ENCODE measurements at places on chromosomes 5 and 9.

GRCh38 chr5:78594610-78595457 lies 53.7 kb downstream of the LHFPL2 start:
- no peaks in the 10 kb centered on the region for H3K27me3 ChIP-seq
- peaks cover 26% of the 10 kb centered on the region for H3K4me1 ChIP-seq
- ATAC-seq: peak; percentile 88
- H3K4me3 ChIP-seq: no peak overlapping the region
- no peaks in the 10 kb centered on the region for H3K36me3 ChIP-seq
- peak overlapping the region; percentile 75 for H3K27ac ChIP-seq

DNA sequence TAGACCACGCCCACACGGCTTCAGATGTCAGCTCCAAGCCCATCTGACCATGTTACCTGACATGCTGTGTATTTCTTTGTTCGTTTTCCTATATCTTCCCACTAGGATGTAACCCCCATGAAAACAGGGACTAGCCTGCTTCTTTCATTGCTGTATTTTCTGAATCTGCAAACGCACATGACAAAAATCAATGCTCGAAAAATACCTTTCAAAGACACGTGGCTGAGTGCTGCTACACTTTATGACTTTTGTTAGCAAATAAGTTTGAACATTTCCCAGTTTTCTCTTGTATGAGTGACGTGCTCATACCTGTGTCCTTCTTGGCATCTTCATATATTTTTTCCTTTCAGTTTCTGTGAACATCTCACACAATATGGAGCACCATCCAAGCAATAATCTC lies 181.3 kb upstream of the IRX1 start:
- H3K27ac ChIP-seq: no peak overlapping the region
- no peak for ATAC-seq
- no peaks in the 10 kb centered on the region for H3K27me3 ChIP-seq
- H3K36me3 ChIP-seq: no peaks in the 10 kb centered on the region
- H3K4me3 ChIP-seq: no peak overlapping the region

DNA sequence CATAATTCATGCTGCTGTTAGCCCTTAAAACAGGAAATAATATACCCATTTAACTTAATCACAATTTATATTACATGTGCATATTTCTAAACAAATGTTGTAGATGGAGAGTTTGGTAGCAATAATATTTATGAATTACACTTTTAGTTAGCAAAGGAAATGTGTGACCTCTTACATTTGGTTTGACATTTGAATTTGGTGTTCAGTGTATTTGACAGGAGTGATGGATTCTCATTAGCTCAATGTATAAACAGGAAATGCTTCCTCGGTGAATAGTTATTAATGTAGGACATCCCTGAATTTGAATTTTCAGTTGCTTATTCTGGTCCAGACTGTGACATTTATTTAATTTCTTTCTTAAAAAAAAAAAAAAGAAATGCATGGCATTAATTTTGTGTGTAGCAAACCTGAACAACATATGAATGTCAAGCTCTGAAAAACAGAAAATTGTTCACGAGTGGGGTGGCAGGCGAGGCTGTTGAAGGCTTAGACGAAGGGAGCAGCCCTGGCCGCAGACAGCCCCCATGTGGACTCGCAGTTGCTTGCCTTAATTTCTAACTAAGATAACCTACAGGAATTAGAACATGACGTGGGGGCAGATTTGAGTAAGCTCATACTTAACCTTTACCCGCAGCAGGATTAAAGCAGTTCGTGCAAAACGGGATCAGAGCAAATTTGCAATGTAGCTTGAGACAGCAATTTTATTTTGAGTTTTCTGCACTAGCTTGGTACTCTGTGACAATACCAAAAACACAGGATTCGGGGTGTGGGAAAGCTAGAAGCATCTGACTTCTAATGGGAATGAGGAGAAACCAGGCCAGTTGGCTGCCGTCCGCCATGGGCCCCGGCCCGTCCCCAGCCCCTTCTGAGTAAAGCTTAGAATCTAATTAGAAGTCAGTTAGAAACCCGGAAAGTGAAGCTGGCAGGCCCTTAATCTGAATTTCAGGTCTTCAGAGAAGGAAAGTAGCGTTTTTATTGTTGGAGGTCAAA lies 134.3 kb downstream of the MACROH2A1 start:
- H3K36me3 ChIP-seq: no peaks in the 10 kb centered on the region
- no peak overlapping the region for H3K27ac ChIP-seq
- H3K4me1 ChIP-seq: peaks cover 3% of the 10 kb centered on the region
- no peak overlapping the region for H3K4me3 ChIP-seq
- no peaks in the 10 kb centered on the region for H3K27me3 ChIP-seq
- ATAC-seq: no peak

- H3K27me3 ChIP-seq: peaks cover 62% of the 10 kb centered on the region
- no peak for ATAC-seq
- H3K4me1 ChIP-seq: no peaks in the 10 kb centered on the region
- no peaks in the 10 kb centered on the region for H3K36me3 ChIP-seq
- no peak overlapping the region for H3K27ac ChIP-seq
- no peak overlapping the region for H3K4me3 ChIP-seq
Observed at GRCh38 chr9:8850914-8851313, 1051.3 kb upstream of the DMAC1 start.

DNA sequence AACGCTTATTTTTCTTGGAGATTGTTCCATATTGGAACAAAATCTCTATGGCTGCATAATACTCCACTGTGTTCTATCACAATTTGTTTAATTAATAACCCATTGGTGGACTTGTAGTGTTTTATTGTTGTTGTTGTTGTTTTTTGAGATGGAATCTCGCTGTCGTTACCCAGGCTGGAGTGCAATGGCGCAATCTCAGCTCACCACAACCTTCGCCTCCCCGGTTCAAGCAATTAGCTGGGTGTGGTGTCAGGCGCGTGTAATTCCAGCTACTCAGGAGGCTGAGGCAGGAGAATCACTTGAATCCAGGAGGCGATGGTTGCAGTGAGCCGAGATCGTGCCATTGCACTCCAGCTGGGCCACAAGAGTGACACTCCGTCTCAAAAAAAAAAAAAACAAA lies 38.7 kb downstream of the SPRY4 start:
- no peaks in the 10 kb centered on the region for H3K36me3 ChIP-seq
- no peaks in the 10 kb centered on the region for H3K4me1 ChIP-seq
- H3K4me3 ChIP-seq: no peak overlapping the region
- no peak for ATAC-seq
- no peak overlapping the region for H3K27ac ChIP-seq
